ENCODE measurements at places on chromosomes 13 and 19.

- DNase-seq = no peak
Observed at GRCh38 chr13:98557937-98558792, 18.7 kb downstream of the STK24 start.

DNA sequence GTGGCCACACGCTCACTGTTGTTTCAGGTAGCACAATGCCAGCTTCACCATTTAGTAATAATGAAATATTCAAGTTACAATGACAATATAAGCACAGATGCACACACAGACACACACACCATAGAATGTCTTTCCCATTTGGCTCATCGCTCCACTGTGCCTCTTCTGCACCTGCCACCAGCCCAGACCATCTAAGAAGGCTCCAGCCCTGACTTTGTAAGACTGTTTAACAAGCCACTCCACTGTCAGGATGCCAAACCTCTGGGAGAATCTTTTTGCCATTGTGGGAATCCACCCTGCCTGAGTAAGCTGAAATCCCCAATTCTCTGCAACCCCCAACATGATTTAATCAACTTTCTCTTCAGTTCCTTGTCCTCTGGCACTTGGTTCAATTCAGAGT is 60.6 kb downstream of the LHFPL6 start:
- no peak for DNase-seq

- DNase-seq = no peak
Observed at GRCh38 chr19:13817018-13817614, 21.9 kb downstream of the ZSWIM4 start.

DNA sequence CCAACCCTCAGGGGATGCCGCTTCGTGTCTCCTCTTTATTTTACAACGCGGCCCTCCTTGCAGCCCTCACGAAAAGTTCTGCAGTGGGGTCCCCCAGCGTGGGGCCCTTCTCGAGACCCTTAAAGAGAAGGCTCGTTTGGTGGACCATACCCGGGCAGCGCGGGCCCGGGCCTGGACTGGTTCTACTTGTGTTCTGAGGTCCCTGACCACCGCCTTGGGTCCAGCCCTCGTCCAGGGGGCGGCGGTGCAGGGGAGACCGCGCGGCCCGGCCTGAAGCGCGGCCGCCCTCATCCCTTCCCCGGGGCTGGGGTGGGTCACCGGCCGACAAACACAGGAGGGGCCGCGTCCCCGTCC is 400 bp upstream of the SERP2 start:
- DNase-seq = no peak

DNA sequence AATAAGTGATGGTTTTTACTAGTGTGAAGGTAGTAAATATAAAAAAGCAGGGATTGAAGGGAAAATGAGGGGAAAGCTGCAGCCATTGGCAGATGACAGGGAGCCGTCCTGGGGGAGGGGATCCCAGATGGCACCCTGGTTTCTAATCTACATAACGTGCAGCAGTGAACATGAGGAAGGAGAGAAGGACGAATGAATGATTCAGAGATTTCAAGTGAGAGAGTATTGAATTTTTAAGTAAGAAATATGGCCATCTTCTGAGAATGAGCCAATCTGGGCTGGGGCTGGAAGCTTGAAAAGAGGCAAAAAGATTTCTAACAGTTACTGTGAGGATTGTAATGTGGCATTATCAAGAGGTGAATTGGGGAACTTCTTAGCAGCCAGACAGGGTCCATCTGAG is 414.2 kb downstream of the MYO16 start:
- no peak for DNase-seq

DNA sequence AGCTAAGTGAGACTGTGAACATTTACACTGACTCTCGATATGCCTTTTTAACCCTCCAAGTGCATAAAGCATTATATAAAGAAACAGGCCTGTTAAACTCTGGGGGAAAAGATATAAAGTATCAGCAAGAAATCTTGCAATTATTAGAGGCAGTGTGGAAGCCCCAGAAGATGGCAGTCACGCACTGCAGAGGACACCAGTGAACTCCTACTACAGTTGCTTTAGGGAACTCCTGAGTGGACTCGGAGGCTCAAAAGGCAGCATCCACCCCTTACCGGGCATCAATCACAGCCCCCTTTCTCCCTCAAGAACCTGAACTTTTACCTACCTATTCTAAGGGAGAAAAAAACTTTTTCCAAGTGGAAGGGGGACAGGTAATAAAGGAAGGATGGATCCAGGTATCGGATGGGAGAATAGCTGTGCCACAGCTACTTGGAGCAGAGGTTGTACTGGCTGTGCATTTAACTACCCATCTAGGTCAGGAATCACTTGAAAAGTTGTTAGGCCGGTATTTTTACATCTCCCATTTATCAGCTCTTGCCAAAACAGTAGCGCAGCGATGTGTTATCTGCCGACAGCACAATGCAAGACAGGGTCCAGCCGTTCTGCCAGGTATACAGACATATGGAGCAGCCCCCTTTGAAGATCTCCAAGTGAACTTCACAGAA is 80.1 kb downstream of the ZNF486 start:
- no peak for DNase-seq

GRCh38 chr19:19823916-19824315 is 2.4 kb upstream of the ZNF506 start:
- DNase-seq = no peak

GRCh38 chr19:18340190-18340989 is at the start of gene PGPEP1:
PGPEP1 (plus strand) TSS chr19:18340598; CDS start chr19:18340682, 84 bp downstream.
- DNase-seq = no peak

DNA sequence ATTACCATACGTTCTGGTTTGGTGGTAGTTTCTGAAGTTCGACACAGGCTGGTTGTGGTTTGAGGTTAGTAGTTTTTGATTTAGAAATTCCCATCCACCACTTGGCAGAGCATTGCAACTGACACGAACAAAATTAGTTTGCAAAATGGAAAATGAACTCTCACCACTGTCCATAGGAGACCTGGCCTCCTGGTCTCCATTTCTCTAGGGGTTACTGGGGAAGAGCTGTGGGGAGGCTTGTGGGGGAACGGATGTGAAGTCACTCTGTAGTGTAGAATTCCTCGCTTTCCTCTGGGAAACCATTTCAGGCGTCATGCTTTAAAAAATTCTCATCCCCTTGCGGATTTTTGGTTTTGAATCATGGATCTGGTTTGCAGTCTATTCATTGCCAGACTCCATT is 321.5 kb upstream of the MAB21L1 start:
- peak; percentile 83 for DNase-seq

DNA sequence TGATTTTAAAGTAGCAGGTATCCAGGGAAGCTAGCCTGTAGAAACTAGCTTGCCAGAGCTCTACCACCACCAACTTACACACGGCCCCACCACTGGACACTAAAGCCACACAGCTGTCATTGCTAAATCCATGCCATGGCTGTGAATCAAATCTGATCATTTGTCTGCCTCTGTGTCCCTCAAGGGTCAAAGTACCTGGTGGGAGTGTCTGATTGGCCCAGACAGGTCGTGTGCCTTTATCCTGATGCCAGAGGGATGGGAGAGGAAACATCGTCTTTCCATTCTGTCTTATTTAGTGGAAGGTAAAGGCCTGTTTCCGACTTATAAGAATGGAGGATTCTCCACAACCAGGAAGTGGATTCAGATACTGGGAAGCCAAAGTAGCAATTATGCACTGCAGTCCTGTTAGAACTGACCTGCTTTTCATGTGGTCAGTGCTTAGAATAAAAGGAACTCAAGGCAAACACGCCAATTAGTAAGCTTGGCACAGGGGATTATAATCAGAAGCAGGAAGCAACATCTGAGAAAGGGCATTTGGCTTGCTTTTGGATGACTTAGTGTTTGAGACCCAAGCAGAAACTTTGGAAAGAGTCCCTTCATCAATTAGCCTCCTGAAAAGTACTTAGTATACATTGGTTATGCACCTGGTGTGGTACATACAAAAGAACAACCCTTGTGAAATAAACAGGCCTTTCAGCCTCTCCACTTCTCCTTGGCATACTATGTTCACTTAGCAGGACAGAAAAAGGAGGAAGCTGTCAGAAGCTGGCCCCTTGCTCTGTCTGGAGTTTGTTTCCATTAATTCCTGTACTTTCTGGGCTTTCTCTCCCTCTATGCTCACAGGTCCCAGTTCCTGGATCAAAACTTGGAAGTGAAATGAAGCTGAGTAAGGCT is 192.4 kb downstream of the NUFIP1 start:
- no peak for DNase-seq

DNA sequence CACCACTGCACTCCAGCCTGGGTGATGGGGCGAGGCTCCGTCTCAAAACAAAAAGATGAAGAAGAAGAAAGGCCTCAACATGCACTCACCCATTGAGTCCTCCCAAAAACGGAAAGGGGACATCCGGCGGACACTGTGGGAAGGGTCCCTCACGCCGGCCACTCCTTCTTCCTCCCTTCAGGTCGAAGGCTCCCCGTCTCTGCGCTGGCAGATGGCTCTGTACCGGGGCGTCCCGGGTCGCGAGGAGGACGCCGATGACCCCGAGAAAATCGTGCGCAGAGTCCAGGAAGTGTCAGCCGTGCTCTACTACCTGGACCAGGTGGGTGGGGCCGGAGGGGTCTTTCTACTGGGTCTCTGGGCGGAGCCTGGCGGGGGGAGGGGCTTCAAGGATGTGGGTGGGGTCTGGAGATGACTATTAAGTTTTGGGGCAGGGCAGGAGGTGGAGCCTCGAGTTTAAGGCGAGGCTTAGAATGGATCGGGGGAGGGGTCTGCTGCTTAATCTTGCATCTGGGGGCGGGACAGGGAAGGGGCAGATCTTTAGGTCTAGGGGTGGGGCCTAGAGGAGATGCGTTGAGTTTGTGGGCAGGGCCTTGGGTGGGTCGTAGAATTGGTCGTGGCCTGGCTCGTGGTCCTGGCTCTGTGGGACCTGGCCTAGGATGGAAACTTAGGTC is 90.2 kb downstream of the MAP4K1 start:
- DNase-seq = no peak

- DNase-seq = no peak
Observed at GRCh38 chr13:81283062-81283461, 942.1 kb upstream of the SPRY2 start.

GRCh38 chr19:3358689-3359014 is 7.7 kb upstream of the NFIC start:
- no peak for DNase-seq

GRCh38 chr13:110368408-110368807 is 61.3 kb downstream of the COL4A2 start:
- no peak for DNase-seq

GRCh38 chr13:107099661-107100060 is 531.7 kb upstream of the ARGLU1 start:
- DNase-seq = peak; percentile 30

GRCh38 chr13:90868321-90868920 is 479.1 kb upstream of the MIR17HG start:
- no peak for DNase-seq

DNA sequence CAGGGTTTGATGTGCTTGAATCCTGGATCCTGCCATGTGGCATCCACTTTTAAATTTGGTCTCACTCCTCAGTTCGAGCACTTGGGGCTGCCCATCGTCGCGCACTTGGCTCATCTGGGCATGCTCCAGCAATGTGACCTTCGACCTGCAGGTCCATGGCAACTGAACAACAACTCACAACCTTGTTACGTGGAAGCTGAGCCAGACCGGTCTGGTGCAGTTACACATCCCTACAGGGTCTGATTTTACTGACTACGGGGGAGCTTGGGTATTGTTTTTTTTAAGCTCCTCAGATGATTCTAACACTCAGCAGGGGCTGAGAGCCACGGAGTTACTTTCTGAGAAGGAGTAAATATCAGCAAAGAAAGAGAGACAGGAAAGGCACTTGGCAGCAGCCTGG is 769.6 kb downstream of the UQCRFS1 start:
- no peak for DNase-seq

DNA sequence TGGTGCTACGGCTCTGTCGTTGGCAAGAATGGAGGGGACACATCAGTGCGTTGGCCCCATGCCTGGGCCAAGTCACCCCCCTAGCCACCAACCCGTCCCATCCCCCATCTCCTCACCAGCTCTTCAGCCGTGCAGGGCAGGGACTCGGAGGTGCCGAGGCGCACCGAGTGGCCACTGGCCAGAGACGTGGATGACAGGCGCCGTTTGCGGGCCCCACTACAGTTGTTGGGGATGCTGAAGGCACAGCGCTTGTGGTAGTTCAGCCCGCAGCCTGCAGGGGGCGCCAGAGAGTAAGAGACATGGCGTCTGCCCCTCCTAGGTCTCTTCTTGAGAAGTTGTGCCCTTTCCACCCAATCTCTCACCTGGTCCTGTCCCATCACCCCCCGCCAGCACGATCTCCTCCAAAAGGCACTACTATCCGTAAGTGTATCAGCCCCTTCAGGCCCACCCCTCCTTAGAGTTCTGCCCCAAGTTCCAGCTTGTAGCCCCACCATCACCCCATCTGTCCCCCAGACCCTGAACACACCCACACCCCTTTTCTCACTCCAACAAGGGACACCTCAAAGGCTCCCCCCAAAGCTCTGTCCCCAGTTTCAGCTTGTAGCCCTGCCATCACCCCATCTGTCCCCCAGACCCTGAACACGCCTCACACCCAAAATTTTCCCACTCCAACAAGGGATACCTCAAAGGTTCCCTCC is 12.4 kb downstream of the PRKD2 start:
- DNase-seq = no peak

DNA sequence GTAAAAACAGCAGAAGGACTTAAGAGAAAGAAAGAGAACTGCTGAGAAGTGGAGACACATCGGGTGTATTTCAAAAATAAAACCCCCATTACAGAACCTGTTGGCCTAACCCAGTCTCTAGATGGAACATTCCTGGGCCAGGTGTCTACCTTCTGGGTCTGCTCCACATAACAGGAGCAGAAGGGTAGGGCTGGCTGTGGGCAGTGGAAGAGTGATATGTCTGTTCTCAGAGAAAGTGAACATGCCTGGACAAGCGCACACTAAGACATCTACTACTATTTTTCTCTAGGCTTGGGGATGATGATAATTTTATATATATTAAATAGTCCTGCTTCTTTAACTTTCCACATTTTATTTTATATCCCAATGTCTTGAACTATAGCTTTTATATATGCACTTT is 267.1 kb downstream of the TBC1D4 start:
- no peak for DNase-seq

- DNase-seq = no peak
Observed at GRCh38 chr13:52887165-52887564, 38.7 kb upstream of the PCDH8 start.

- DNase-seq = no peak
Observed at GRCh38 chr19:29245215-29245614, 32.3 kb upstream of the UQCRFS1 start.

DNA sequence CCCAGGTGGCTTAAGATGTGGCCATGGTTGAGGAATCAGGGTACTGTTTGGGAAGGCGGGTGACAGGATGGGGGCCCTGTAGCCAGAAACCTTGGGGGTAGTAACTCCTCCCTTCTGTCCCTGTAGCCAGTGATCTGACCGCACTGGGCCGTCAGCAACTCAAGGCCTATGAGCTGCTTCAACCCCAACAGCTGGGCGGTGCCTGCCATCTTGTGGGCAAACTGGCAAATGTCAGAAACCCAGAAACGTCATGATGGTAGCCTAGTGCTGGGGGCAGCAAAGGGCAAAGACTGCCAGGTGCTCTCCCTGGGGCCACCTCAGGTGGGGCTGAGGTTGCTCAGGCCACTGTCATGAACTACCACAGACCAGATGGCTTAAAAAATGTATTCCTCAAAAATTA is 3.5 kb downstream of the COPE start:
- DNase-seq = no peak

DNA sequence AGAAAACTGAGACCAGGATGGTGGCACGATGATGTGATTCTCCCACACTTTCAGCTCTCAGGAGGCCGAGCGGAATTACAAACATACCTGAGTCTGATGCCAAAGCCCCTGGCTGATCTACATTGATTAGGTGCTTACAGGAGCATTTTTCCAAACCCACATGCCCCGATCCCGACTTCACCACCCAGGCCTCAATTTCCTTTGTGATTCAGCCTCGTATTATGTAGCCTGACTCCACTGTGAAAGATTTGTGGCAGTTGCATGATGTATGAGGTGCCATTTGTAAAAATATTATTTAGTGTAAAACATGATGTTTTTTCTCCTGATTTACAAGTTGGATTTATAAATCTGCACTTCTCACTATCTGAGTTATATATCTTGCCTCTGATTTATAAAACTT is 118.0 kb downstream of the TSHZ3 start:
- DNase-seq = no peak
